Dermis blood vessel endothelial cell (primary cell): ENCODE measurements at places on chromosomes 3 and 15.

- DNase-seq: peak; percentile 61
Measured at GRCh38 chr3:15635121-15635661, 33.6 kb downstream of the BTD start.

GRCh38 chr3:120688121-120688520 lies 6.1 kb upstream of the HGD start:
- DNase-seq: no peak

DNA sequence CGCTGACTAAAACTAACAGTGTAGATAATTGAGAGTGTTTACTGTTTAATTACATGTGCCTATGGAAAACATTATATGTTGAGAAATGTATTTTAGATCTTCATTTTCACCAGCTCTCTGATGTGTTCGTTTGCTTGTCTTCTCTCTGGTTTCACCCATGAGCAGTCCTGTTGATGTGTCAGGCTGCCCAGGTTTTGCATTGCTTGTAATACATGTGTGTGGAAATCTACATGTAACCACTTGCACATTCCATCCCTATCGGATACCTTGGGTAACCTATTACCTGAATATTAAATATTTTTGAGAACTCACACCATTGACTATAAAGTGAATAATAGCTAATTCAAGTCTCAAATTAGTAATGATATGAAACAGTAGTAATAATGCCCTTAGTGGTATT lies 13.1 kb downstream of the PPP4R2 start:
- DNase-seq: no peak

DNA sequence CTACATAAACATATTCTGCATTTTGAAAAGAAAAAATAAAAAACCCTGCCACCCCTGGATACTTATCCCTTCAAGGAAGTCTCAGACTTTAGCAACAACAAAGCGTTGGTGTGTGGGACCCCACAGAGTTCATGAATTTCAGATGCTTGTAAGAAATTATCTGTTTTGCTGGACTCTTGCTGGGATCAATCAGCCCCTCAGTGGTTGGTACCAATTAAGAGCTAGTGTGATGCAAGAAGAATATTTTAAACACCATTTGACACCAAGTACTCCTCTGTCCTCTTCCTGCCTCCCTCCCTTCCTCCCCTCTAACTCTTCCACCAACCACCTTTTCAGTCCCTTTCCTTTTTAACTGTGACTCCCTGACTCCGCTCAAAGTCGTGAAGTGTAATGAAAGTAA lies 51.5 kb downstream of the SST start:
- DNase-seq: no peak

DNA sequence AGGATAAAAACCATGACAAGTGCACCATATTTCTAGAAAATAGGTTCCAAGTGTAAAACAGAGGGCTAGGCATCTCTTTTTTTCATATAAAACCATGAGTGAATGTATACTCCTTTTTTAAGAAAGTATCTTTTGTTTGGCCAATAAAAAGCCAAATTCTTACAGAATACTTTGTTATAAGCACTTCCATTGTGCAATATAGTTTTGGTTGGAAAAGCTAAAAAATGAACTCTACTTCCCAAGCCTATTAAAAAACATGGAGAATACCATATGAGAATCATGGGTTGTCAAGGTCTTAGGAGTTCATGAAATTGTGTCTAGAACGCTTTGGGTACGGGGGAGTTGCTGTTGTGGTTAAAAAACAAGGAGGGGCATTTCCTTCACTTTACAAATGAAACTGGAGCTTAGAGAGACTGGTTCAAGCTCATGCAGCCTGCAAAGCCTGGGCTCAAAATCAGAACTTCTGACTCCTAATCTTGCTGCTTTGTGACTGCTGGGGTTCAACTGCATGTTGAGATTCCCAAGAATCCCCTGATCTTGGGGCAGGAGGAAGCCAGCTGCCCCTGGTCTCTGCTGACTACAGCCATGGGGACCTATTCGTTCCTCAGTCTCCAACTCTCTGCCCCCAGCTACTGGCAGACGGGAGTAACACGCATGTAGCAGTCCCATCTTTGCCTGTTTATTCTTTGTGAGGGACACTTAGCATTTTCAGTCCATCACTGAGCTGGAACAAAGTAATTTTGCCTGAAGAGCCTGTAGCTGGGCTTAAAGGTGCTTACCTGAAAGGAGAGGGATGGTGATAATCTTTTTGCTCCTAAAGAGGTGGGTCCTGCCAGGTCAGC lies 229.1 kb downstream of the CHST2 start:
- DNase-seq: no peak

GRCh38 chr3:127296166-127296565 lies 8.3 kb upstream of the PRR20G start:
- DNase-seq: no peak

DNA sequence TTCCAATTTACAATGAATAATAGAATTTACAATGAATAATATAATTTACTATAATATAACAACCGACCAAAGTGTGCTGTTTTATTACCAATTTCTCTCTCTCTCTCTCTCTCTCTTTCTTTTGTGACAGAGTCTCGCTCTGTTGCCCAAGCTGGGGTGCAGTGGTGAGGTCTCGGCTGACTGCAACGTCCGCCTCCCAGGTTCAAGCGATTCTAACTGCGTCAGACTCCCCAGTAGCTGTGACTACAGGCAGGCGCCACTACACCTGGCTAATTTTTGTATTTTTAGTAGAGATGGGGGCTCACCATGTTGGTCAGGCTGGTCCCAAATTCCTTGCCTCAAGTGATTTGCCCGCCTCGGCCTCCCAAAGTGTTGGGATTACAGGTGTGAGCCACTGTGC lies 17.0 kb upstream of the CCNL1 start:
- DNase-seq: no peak

GRCh38 chr15:83650831-83651230 lies 3.1 kb upstream of the ADAMTSL3 start:
- no peak for DNase-seq

DNA sequence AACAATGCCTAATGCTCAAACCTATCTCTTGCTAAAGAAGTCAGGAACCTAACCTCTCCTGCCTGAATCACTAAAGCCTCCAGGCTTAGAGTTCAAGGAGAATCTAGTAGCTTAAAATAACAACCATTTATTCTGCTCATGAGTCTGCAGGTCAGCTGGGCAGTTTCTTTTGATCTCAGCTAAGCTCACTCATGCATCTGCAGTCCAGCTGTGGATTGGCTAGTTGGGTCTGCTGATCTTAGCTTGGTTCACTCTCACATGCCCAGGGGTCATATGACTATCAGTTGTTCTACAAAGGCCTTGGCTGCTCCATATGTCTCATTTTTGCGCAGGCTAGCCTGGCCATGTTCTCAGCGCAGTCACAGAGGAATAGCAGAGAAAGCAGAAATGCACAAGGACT lies 109.2 kb upstream of the STT3B start:
- DNase-seq: no peak

DNA sequence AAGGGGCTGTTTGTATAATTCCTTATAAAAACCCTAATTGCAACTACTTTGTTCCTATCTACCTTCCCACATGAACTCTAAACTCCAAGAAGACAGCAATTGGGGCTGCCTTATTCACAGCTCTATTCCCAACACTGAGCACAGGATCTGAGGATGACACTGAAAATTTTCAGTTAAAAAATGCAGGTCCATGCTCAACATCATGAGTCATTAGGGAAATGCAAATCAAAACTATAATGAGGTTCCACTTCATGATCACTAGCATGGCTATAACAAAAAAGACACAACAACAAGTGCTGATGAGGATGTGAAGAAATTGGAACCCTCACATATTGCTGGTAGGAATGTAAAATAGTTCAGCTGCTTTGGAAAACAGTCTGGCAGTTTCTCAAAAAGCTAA lies 12.9 kb downstream of the SUMF1 start:
- no peak for DNase-seq

DNA sequence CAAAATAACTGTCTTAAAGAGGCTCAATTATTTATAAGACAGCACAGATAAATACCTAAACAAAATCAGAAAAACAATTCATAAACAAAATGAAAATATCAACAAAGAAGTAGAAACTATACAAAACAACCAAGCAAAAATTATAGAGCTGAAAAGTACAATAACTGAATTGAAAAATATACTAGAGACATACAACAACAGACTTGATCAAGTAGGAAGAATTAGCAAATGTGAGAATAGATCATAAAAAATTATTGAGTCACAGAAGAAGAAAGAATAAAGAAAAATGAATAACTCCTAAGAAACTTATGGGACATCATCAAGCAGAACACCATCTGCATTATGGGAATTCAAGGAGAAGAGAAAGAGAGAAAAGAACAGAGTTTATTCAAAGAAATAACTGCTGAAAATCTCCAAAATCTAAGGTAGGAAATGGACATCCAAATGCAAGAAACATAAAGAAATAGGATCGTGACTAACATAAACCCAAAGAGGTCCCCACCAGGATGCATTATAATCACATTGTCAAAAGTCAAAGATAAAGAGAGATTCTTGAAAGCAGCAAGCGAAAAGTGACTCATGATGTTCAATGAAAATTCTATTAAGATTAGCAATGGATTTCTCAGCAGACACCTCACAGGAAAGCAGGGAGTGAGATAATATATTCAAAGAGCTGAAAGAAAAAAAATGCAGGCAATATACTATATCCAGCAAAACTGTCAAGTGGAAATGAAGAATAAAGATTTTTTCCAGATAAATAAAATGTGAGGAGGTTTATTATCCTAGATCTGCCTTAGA lies 85.9 kb downstream of the DCLK3 start:
- no peak for DNase-seq

- DNase-seq: no peak
Measured at GRCh38 chr3:48553361-48553760, 3.2 kb downstream of the PFKFB4 start.

- DNase-seq: no peak
Measured at GRCh38 chr3:105243076-105243475, 123.6 kb upstream of the ALCAM start.

DNA sequence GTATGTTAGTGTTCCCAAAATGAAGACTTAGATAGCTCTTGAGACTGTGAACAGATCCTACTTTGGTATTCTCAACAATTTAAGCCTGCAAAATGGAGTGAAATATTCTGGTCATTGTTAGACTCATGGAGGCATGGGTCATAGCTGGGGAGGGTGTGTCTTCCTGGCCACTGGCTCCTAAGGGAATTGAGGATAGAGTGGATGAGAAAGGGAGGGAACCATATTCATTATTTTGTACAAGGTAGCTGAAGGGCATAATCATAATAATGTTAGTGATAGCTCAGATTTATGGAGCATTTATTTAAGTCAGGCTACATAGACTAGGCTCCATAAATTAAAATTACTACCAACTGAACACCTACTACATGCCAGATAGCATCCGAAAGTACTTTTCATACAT lies 253.6 kb downstream of the NR1D2 start:
- DNase-seq: no peak

DNA sequence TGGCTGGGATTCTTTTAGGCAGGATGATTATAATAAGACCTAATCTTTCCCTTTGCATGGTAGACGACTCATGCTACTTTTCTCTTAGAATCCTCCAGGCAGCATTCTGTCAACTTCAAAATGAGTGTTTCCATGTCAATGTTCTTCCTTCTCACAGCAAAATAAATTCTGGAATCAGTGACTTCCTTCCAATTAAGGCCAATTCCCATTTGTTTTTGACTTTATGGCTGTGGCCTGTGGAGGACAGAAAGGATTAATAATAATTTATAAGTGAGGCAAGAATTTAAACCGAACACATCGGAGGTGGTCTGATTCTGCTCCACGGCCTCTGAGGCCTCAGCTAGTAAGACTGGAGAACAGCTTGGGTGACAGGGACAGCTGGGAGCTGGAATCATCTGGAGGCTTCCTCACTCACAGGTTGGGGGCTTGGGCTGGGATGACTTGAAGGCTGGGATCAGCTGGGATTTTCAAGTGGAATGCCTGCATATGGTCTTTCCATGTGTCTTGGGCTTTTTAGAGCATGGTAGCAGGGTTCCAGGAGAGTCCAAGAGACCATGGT lies 241.8 kb upstream of the MCTP2 start:
- DNase-seq: no peak

DNA sequence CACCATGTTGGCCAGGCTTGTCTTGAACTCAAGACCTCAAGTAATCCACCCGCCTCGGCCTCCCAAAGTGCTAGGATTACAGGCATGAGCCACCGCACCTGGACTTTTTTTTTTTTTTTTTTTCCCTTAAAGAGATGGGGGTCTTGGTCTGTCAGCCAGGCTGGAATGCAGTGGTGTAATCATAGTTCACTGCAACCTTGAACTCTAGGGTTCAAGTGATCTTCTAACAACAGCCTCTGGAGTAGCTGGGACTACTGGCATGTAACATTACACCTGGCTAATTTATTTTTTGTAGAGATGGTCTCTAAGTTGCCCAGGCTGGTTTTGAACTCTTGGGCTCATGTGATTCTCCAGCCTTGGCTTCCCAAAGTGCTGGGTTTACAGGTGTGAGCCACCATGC lies 81.6 kb downstream of the ANKRD28 start:
- no peak for DNase-seq

GRCh38 chr15:94322141-94322540 lies 90.8 kb downstream of the MCTP2 start:
- DNase-seq: no peak
